ENCODE measurements at places on chromosomes 1 and 21. TPM values are rescaled to one million over a fixed set of nuclear protein-coding genes. Genes with fewer than 3 reads are reported as not detected.
A peak's percentile ranks its signal among the peaks of the same experiment; 100 is the strongest.

Gene C1orf210
- total RNA-seq = 1.8 TPM

Gene PRR9
- not detected for total RNA-seq

DNA sequence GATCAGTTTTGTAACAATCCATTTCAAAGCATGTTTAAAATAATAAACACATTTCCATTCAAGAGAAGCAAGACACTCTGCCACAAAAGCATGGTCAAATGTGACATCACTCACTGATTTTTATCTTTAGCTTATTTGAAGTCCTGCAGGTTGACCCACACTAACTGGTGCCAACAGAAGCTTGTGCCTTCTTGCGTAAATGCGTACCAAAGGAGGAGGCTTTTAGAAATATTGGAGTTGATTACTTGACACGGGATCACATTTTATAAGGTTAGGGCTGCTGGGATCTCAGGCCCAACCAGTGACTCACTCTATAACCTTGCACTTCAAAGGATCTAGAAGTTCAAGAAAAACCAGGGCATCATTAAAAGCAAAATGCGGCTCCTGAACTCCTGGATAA lies 203.6 kb downstream of the PCP4 start:
- no peak for DNase-seq
- no peaks in the 10 kb centered on the region for H3K36me3 ChIP-seq
- H3K4me1 ChIP-seq = no peaks in the 10 kb centered on the region

- no peaks in the 10 kb centered on the region for H3K4me1 ChIP-seq
- no peak overlapping the region for H3K4me3 ChIP-seq
- H3K27ac ChIP-seq = no peak overlapping the region
- no peaks in the 10 kb centered on the region for H3K36me3 ChIP-seq
- H3K27me3 ChIP-seq = no peaks in the 10 kb centered on the region
Measured at GRCh38 chr1:22722901-22723550, 12.4 kb downstream of the EPHB2 start.

DNA sequence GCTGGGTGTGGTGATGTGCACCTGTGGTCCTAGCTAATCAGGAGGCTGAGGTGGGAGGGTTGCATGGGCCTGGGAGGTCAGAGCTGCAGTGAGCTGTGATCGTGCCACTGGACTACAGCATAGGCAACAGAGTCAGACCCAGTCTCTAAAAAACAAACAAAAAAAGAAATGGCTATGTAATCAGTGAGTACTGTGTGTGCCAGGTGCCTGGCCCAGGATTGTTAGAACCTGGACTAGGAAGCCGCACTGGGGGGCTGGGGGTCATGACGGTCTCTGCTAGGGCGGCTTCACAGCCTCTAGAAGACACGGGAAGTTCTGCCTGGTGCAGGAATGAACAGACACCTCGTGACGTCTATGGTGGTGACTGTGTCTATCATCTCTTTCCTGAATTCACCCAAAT lies 8.5 kb downstream of the TMEM9 start:
- no peak overlapping the region for H3K27ac ChIP-seq
- H3K27me3 ChIP-seq = no peaks in the 10 kb centered on the region
- H3K4me1 ChIP-seq = no peaks in the 10 kb centered on the region
- H3K4me3 ChIP-seq = no peak overlapping the region

GRCh38 chr1:29700491-29700890 lies 464.2 kb downstream of the PTPRU start:
- H3K4me3 ChIP-seq = no peak overlapping the region
- DNase-seq = no peak
- H3K27ac ChIP-seq = no peak overlapping the region
- no peaks in the 10 kb centered on the region for H3K27me3 ChIP-seq
- H3K4me1 ChIP-seq = no peaks in the 10 kb centered on the region

GRCh38 chr1:158689875-158690274 lies 3.4 kb upstream of the SPTA1 start:
- no peak overlapping the region for H3K27ac ChIP-seq
- H3K36me3 ChIP-seq = no peaks in the 10 kb centered on the region
- H3K4me3 ChIP-seq = no peak overlapping the region
- H3K27me3 ChIP-seq = no peaks in the 10 kb centered on the region
- DNase-seq = no peak

- DNase-seq = peak; percentile 77
- no peaks in the 10 kb centered on the region for H3K4me1 ChIP-seq
- H3K27me3 ChIP-seq = no peaks in the 10 kb centered on the region
Measured at GRCh38 chr1:869499-870244, 54.1 kb upstream of the SAMD11 start.

DNA sequence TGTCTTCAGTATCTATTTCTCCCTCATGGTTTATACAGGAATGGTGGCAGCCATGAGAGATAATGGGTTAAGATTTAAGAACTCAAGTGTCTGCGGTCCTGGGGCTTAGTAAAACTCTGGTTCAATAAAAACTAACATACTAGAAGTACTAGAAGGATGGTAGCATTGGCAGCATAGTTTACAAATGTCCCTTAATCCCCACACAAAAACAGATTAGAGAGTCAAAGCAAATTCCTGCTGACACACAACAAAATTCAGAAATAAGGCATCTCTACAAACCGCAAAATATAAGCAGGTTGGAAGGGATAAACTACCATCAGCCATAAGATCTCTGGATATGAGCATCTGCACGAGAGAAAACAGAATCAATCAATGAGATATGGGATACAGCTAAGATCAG lies 234.4 kb downstream of the RERE start:
- no peak overlapping the region for H3K27ac ChIP-seq
- H3K27me3 ChIP-seq = no peaks in the 10 kb centered on the region
- H3K4me3 ChIP-seq = no peak overlapping the region
- H3K36me3 ChIP-seq = no peaks in the 10 kb centered on the region
- H3K4me1 ChIP-seq = no peaks in the 10 kb centered on the region

GRCh38 chr1:111294390-111294789 lies 3.7 kb downstream of the CHIA start:
- H3K27ac ChIP-seq = no peak overlapping the region
- no peak for DNase-seq
- no peaks in the 10 kb centered on the region for H3K4me1 ChIP-seq
- H3K4me3 ChIP-seq = no peak overlapping the region
